ENCODE measurements at places on chromosomes 4 and X.

GRCh38 chr4:107994894-107995293 lies 5.2 kb downstream of the HADH start:
- DNase-seq, result no peak

GRCh38 chr4:189840356-189840755 lies 100.3 kb upstream of the FRG1 start:
- no peak for DNase-seq

DNA sequence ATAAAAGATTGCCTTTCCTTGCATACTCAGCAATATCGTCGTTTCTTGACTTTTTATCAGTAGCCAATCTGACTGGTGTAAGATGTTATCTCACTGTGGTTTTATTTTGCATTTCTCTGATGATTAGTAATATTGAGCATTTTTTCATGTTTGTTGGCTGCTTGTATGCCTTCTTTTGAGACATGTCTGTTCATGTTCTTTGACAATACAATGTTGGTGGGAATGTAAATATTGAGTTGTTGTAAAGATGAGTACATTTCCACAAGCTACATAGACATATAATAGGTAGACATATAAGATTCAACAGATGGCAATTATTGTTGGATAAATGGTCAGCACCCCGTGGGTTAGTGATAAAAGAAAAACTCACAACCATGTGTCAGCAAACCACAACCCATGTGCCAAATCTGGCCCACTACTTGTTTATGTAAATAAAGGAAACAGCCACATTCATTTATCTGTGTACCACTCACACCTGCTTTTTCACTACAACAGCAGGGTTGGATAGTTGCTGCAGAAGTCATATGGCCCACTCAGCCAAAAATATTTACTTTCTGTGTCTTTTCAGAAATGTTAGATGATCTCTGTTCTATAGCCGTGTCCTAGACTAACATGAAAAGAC lies 153.1 kb upstream of the VCX start:
- no peak for DNase-seq

DNA sequence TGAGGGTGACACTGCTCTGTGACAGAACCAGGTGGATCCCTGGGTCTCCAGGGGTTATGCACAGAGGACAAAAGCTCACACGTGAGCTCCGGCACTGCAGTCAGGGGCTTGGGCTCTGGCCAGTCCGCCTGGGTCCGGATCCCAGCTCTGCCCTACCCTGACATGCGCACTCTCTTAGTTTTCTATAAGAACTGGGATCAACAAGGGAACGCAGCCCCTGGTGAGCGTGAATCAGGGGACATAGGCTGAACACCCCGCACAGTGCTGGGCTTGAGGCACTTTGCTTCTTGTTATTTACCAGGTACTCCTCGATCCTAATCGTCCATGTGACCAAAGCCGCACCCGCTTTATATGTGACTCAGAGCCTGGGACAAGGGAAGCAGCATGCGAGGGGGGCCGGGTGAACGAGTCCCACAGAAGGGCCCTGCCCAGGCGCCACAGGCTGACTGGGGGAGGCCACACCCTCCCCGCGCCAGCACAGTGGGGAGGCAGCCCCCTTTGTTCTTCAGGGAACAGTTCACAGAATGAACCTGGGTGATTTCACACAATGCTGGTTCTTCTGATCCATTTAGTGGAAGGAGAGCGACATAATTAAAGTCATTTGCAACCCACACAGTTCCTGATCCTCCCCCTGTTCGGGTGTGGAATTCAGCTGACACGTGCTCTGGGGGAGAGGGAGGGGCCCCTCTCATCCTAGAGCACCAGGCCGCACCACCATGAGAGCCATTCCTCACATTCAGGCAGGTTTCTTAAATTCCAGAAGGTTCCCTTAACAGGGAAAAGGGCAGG lies 55.5 kb downstream of the WFS1 start:
- DNase-seq, result no peak

DNA sequence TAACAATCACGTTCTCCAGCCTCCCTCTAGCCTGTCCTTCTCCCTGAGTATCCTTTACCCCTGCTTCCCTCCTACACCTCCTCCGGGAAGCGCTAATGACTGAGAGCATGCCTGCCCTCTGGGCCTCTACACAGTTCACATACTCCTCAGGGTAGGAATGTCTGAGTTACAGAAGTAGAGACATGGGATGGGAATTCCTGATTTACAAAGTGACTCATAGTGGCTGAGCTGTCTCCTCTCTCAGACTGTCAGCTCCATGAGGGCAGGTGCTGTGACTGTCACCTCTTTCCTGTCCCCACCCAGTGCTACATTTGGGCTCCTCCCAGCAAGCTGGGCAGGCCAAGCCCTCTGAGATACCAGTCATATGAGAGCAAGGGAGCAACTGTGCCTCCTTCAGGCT lies 2.6 kb downstream of the LAS1L start:
- DNase-seq, result no peak

DNA sequence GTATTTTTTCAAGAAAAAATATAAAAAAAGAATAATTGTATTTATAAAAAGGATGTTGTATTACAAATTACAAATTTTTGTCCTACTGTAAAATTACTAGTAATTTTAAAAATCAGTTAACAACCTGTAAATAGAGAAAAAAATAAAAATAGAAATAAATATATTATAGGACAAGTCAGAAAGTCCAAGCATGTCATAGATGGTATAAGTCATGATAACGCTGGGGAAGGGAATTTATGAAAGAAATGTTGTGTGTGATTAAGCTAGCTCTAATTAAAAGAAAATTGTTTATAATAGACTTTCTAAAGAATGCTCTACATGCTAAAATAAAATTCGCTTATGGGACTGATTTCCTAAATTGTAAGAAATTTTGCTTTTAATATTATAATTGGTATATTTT lies 2329.9 kb downstream of the ARAP2 start:
- no peak for DNase-seq

DNA sequence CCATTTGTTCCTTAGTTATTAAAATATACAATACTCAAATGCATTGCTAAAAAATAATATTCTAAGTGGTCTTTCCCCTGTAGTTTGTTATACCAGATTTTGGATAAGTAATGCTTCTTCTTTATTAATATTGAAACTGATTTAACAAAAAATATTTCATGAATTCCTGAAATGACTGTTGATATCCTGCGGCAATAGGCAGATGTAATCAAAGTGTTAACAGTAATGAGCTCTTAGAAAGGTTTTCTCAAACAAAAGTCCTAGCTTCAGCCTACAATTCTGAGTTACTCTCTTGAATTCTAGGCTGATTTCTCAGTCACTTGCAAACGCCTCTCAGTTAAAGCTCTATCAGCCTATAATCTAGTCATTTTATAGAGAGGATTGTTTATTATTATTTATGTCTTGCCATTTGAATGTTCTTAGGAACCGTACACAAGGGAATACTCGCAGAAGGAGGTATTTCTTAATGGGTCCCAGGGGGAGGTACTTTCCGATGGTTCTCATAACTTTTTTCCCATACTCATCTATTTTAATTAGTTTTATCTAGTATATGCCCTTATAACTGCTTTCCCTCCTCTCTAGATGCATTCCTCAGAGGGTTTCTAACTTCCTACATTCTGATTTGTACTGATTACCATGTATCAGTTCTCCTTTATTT lies 96.8 kb downstream of the FNIP2 start:
- no peak for DNase-seq

- no peak for DNase-seq
Observed at GRCh38 chrX:78124307-78124706, 15.1 kb downstream of the TAF9B start.

DNA sequence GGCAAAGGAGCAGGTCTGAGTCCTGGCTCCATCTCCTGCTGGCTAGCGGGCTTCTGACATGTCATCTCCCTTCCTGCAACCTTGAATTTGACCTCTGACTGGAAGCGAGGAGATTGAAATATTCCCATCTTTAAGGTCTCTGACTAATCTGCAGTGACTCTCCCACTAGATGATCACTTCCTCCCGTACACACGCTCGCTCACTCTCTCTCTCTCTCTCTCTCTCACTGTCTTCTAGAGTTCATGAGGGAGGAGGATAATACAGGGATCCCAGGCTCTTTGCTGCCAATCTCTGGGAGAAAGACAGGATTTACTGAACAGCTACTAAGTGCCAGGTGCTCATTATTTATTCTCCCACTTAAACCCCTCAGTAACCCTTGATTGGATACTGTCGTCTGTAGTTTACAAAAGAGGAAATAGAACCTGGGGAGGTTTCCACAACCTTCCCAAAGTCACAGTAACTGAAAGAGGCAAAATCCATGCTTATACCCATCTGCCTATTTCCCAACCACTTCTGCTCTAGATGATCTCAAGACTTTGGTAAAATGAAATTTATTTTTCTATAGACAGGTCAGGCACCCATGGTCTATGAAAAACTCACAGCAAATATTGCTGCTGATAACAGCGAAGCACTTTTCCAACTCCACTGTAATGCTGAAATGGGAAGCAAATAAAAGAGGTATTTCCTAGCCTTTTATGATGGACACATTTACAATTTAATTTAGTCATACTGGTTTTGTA lies 193.5 kb upstream of the C1QTNF7 start:
- DNase-seq, result no peak

DNA sequence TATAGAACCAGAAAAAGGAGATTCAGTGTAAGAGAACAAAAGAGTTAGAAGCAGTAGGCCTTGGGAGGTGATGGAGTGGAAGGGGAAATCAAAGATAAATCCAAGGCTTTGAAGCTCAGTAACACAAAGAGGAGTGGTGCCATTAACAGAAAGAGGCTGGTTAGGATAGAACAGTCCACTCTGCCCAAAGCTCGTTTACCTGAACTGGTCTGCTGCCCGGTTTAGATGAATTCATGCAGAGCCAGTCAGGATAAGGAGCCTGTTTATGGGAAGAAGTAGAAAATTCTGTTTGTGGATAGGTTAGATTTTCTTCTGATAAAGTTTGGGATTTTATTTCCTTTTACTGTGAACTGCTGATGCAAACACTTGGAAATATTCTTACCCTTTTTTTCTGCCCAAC lies 80.6 kb downstream of the HMGB2 start:
- DNase-seq, result no peak

DNA sequence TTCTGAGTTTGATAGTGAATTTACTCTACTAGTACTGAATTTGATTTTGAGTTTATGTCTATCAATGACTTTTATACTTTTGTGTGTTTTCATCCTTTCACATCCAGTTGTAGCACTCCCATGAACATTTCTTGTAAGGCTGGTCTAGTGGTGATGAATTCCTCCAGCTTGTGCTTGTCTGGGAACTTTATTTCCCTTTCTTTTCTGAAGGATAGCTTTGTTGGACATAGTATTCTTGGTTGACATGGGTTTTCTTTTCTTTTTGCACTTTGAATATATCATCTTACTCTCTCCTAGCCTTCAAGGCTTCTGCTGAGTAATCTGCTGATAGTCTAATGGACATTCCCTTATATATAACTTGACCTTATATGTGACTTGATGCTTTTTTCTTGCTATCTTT lies 32.5 kb upstream of the IL2 start:
- no peak for DNase-seq

DNA sequence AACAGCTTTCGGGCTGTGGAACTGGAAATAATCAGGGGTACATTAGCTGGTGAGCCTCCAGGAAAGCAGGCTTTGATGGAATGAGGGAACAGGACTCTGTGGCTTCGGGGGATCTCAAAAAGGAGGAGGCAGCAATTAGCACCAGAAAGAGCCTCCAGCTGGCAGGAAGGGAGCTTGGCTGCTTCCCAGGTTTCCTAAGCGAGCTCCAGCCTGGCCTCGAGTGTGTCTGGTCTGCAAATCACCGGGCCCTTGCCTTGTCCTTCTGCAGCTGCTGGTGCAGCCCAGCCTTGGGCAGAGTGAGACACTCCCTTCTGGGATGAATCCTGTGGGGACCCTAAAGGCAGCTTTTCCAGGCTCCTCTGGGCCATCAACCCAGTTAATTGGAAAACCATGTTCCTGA lies 10.7 kb upstream of the PDHA1 start:
- no peak for DNase-seq

DNA sequence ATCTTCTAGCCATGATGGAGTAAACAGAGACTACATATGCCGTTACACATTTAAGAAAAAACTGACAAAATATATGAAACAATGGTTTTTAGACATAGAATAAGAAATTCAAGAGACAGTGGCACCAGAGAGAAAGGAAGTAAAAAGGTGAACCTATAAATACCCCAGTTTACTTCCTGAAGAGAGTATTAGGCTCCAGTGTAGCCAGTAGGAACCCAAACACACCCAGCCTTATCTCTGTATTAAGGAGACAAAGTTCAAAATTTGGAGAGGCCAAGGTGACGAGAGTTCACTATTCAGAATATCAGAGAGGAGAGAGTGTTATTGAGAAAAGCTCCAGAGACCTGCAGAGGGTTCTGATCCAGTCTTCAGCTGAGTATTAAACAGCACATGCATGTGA lies 119.0 kb downstream of the TET2 start:
- no peak for DNase-seq

Measured in CD4-positive, alpha-beta T cell treated with Interleukin-10 for 1 hour (primary cell).